ENCODE measurements at places on chromosomes 4 and X.
A peak's percentile ranks its signal among the peaks of the same experiment; 100 is the strongest.

- DNase-seq = no peak
Observed at GRCh38 chr4:103011378-103012025, 8.0 kb downstream of the SLC9B1 start.

- no peak for DNase-seq
Observed at GRCh38 chr4:186840771-186841301, 117.2 kb upstream of the FAT1 start.

GRCh38 chr4:101020956-101021355 is 326.4 kb downstream of the PPP3CA start:
- no peak for DNase-seq

- DNase-seq = no peak
Observed at GRCh38 chrX:132651421-132652086, 162.7 kb upstream of the MBNL3 start.

DNA sequence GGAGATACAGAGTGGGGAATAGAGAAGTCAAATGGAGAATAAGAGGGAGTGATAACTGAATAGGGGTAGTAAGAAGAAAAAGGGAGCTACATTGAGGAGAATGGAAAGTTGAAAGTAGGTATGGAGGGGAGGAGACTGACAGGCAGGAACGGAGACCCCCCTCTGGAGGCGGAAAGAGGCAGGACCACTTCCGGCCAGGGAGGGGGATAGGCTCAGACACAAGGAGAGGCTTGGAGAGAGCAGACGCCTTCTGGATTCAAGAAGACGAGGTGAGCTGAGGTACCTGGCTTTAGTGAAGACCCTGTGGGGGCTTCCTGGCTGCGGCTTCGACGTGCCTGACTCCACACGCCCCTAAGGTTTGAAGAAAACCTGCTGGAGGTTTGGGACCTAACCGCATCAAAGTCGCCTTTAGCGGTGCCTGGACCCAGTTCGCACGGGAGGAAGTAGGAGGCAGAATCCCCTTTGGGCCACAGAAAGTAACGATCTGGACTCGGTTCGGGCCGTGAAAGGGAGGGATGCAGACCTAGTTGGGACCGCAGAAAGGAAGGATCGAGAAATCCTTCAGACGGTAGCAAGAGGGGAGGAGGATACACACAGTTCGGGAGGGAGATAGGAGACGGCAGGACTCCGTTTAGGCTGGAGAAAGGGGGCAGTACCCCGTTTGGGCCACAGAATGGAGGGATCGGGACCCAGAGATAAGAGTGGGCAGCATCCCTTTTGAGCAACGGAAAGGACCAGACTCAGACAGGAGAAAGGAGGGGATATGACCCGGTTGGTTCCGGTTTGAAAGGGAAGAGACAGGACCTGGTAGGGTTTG is at the start of gene TRO:
TRO (plus strand) TSS at position 215 of the 817 bp plus-strand sequence. CDS start 1,423 bp downstream, outside the sequence.
- no peak for DNase-seq

DNA sequence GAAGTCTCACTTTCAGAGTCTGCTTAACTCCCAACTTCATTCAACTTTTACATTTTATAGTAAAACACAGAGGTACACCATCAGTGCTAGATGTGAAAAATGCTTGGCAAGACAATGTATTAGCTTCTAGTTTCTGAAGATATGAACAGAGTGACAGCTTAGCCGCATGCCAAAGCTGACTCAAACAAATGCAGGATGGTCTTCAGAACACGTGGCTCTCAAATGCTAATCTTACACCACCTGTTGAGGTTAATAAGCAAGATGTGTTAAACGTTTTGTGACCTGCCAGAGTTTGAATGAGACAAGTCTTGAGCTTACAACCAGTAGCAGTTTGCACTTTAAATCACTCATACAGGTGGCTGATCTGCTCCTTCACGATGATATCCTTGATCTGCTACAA is 18.9 kb upstream of the GPM6B start:
- no peak for DNase-seq

GRCh38 chrX:86047174-86047935 is at the start of gene CHM:
TSS of gene CHM (minus strand) at chrX:86047558. CDS start at chrX:86047532, 26 bp downstream.
- peak; percentile 77 for DNase-seq

DNA sequence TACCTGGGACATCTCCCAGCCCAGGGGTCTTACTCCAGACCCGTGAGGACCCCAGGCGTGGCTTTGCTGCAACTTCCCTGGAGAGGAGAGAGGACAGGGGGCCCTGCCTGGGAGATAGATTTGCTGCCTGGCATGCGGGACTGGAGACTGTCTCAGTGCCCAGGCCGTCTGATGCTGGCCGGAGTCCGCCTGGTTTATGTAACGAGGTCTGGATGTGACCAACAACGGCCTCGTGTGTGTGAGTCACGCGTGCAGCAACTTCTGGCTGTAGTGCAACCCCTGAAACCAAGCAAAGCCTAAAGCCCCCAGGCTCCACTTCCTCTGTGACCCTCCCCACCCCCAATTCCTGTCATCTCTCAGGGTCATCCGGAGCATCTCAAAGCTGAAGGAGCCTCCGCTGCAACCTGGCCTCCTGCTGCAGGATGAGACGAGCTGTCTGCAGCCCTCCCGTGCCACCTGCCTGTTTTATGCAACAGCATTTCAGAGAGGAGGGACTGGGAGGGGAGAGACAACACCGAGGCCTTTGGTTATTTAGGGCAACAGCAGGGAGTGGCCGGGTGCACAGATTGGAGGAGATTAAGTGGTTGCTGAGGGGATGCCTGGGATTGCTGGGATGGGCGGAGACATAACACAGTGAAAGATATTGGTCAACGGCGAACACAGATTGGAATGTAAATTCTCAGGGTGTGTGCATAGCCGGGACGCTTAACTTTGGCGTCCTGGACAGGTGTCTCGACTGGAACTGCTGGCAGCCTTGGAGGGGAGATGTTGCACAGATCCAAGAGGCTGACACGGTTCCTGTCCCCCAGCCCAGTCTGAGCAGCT is 16.0 kb downstream of the XG start:
- no peak for DNase-seq

- no peak for DNase-seq
Observed at GRCh38 chrX:69493193-69493592, 10.9 kb upstream of the NALF2 start.

GRCh38 chr4:110609044-110609750 is 13.7 kb downstream of the PITX2 start:
- no peak for DNase-seq

GRCh38 chr4:534576-535151 is 35.7 kb downstream of the PIGG start:
- DNase-seq = no peak

DNA sequence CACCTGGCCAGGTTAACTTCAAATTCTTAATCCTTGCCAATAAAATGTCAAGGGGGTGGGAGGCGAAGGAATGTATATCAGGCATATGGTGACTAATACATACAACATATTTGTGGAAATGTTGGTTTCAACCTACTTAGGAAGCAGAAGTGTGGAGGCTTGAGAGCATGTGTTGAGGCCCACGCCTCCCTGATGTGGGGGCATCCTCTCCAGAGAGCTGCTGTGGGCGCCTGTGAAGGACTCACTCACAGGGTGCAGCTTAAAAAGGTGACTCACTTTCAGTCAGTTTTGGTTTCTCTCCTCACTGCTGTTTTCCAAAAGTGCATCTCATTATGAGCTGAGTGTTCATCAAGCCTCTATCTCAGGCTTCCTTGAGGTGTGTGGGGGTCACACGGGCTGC is 27.5 kb downstream of the LNX1 start:
- no peak for DNase-seq

- peak; percentile 10 for DNase-seq
Observed at GRCh38 chrX:116961872-116962582, 499.3 kb upstream of the CT83 start.

DNA sequence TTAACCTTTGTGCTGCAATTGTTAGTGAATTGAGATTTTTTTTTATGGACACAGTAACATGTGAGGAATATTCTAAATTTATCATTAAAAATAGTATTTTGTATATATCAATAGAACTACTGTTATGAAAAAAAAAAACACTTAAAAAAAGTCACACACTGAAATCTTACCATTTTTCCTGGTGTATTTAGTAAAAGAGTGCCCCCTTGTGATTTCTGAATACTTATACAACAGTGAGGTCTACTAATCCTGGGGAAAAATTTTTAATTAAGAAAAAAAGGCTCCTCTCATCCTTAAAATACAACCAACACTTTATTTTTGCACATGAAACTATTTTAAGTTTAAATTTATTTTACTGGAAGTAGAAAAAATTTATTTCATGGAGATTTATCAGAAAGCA is 56.4 kb upstream of the SPOCK3 start:
- DNase-seq = no peak

GRCh38 chrX:41707218-41707617 is 16.8 kb upstream of the GPR82 start:
- no peak for DNase-seq

GRCh38 chrX:20224814-20225487 is 41.8 kb downstream of the RPS6KA3 start:
- DNase-seq = no peak

GRCh38 chr4:161813389-161813788 is 350.4 kb downstream of the FSTL5 start:
- no peak for DNase-seq

- DNase-seq = no peak
Observed at GRCh38 chr4:91830681-91831395, 472.9 kb upstream of the GRID2 start.

DNA sequence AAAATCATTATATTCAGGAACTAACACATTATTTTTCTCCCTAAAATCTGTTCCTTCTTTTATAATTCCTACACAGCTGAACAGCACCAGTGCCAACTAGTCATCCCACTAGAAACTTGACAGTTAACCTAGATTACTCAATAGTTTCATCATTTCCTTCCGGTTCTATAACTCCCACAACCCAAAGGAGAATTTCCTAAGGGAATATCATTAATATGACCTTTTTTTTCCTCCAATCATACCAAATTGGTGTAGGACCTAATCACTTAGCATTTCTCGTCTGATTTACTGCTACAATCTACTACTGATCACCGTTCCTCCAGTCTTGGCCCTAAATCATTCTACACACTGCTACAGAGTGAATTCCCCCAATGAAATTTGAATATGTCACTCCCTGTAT is 45.9 kb downstream of the WDFY3 start:
- DNase-seq = peak; percentile 95

- no peak for DNase-seq
Observed at GRCh38 chr4:154593868-154594267, 3.3 kb upstream of the FGA start.

GRCh38 chr4:13329963-13330362 is 154.2 kb downstream of the RAB28 start:
- DNase-seq = no peak

GRCh38 chr4:17120761-17121160 is 222.3 kb upstream of the LDB2 start:
- no peak for DNase-seq

DNA sequence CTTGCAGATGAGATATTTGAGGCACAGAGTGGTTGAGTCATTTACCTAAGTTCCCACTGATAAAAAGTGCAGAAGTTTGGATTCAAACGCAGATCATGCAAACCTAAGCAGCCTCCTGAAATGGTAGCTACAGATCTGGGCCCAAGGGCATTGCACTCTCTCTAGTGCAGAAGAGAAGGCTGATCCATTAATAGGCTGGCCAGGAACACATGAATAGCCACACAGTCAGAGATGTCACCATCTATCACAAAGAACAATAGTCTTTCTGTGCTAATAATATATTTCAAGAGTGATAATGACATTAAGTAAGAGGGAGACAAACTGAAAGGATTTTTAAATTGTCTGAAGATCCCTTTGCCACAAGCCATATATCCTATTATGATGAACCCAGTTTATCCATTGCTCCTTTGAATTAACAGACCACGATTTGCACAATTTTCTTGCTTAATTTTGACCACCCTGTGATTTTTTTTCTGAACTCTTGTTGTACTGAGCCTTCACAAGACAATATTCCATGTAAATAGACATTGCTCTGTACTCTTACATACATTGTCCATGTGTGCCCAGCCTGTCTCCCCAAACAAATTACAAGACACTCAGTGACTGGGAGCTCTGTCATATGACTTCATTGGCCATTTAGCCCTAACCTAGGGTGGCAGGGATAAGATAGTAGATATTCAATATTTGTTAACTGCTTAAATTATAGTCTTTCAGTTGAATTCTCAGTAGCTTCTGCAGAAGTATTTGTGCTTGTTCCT is 112.4 kb upstream of the RBPJ start:
- no peak for DNase-seq

- no peak for DNase-seq
Observed at GRCh38 chr4:118363166-118363565, 10.4 kb upstream of the PRSS12 start.

- no peak for DNase-seq
Observed at GRCh38 chr4:173464481-173464880, 65.5 kb downstream of the HAND2 start.

DNA sequence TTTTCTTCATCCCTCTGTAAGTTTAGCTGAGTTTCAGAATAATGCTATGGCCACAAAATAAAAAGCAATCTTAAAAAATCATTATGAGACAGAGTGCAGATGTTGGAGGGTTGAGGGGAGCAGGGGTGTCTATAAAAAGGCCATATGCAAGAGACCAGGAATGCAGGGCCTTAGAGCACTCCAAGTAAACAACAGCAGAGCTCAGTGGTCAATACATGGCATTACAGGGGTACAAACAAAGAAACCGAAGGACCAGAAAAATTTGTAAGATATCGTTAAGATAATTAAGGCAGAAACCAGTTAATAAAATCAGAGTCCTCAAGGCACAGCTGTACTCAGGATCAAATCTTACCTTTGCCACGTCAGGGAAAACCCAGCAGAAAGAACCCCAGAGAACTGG is 28.4 kb upstream of the NDST3 start:
- no peak for DNase-seq

GRCh38 chr4:7783541-7783940 is 156.1 kb downstream of the AFAP1 start:
- no peak for DNase-seq

- no peak for DNase-seq
Observed at GRCh38 chrX:69038188-69038587, 127.1 kb downstream of the PJA1 start.

- DNase-seq = no peak
Observed at GRCh38 chrX:144388738-144389137, 504.9 kb downstream of the UBE2NL start.

DNA sequence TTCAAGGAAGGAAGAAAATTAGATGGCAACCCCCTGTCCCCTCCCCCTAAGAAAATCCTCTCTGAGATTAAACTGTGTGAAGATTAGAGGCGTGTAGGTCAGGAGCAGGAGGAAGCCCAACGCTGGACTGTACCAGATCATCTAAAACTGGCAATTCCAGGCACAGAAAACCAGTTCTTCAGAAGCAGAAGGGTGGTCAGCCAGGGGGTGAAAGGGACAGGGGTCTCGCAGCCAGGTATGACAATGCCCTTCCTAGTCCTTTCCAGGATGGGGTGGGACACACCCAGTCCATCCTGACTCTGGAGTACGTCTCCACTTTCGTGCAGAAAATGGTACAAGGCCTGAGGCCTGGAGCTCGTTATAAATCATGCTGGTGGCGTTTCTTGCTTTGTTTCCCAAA is 3.3 kb upstream of the RHOH start:
- DNase-seq = no peak

DNA sequence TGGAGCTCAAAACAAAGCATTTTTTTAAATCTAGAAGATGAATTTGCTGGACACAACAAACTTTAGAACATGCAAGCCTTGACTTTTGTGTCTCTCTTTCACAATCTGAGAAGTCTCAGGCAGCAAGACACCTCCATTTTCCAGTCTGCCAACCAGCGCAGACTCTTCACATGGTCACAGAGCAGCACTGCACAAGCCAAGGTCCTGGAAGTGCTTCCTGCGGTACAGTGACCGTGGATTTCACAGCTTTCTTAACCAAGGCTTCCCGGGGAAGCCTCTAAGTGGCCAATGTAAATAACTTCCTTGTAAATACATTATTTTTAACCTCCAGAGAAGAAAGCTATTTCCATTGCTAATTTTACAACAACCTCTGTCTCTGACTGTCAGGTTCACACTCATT is 31.2 kb downstream of the ZNF827 start:
- DNase-seq = no peak

Data from SK-N-MC (cell line).